ENCODE measurements at places on chromosomes 11 and 22.

DNA sequence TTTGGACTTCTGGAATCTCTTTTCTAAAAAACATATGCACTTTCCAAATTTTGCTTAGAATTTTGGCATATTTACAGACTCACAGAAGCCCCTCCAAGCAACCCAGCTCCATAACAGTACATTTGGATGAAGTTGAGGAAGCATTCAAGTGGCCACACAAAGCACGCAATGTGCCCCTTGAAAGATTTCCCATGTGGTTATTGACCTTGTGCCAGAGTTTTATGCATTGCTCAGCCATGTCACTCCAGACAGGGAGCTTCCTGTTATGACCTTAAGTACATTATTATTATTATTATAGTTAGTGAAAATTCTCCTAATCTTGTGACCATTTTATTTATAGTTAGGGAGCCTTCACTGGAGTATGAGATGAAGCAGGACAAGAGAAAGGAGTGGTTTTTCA is 35.0 kb upstream of the BDNF start:
- no peak for DNase-seq

DNA sequence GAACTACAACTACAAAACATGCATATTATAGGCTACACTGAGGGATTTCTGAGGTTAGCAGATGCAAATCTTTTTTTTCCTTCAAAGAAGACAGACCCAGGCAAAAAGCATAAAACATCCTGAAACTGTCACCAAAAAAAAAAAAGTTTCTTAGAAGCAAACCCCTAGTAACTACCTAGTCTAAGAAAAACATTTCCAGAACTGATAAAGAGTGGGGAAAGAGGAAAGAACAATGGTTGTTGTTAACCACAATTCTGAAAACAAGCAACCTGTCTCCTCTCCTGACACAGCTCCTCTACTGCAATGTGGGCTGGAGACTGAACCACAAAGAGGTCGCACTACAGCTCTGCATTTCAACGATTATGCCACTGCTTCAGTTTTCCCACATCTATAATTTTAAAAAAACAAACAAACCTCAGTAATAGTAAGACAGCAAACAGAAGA is 15.0 kb downstream of the DENND5A start:
- no peak for DNase-seq

DNA sequence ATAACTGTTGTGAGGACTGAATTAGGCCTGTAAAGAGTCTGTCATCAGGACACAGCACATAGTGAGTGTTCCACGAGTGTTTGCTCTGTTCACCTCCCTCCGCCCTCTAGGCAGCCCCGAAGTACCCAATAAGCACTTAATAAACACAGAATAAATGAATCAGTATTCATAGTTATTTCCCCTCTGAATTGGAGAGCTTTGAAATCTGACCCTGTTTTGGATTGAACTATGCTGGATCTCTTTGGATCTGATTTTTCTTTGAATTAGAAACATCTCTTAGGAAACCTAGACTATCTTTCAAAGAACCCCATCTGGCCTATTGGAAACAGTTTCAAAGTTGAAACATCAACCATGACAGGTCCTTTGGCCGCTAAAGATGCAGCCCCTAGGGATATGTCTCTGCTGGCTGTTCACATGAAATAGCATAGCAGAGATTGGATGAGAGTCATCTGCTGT is 615.5 kb downstream of the NTM start:
- no peak for DNase-seq

DNA sequence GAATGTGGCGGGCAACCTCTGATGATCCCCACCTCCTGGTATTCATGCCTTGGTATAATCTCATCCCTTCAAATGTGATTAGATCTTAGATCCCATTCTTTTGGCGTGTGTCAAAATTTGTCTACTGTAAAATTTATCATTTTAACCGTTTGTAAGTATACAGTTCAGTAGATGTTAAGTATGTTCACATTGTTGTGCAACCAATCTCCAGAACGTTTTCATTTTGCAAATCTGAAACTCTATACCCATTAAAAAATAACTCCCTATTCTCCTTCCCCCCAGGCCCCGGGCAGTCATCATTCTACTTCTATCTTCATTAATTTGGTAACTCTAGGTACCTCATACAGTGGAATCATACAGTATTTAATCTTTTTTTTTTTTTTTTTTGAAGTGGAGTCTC is 159.0 kb downstream of the LDLRAD3 start:
- no peak for DNase-seq

GRCh38 chr22:47987885-47988515 is 1225.5 kb downstream of the TBC1D22A start:
- DNase-seq: no peak

DNA sequence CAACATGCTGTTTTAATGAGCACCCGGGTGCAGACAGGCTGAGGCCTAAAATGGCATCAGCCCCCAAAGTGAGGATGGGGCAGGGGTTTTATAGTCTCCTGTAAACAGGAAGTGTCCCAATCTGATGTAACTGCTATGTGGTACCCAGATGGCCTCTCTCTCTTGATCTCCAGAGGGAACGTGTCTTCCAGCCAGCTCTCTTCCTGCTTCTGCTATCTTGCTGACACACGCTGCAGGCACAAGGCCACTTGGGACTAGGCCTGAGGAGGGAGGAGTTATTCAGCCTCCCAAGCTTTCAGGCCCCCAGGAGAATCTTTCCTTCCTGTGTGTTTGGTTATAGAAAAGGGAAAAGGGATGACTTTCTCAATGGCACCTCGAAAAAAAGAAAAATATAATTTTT is 11.4 kb upstream of the VSTM5 start:
- no peak for DNase-seq

- DNase-seq: no peak
Measured at GRCh38 chr11:124977006-124977405, 23.0 kb downstream of the CCDC15 start.

- DNase-seq: no peak
Measured at GRCh38 chr11:61911128-61911700, 6.2 kb downstream of the RAB3IL1 start.

GRCh38 chr11:34890089-34890488 is 26.1 kb downstream of the APIP start:
- no peak for DNase-seq

DNA sequence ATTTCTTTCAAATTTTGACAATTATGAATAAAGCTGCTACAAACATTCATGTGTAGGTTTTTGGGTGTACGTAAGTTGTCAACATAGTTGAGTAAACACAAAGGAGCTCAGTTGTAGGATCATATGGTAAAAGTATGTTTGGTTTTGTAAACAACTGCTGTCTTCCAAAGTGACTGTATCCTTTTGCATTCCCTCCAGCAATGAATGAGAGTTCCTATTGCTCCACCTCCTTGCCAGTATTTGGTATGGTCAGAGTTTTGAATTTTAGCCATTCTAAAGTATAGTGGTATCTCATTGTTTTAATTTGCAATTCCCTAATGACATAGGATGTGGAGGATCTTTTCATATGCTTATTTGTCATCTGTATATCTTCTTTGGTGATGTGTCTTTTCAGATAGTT is 28.0 kb upstream of the PHOX2A start:
- no peak for DNase-seq

GRCh38 chr11:114137838-114138237 is 78.3 kb downstream of the ZBTB16 start:
- no peak for DNase-seq

DNA sequence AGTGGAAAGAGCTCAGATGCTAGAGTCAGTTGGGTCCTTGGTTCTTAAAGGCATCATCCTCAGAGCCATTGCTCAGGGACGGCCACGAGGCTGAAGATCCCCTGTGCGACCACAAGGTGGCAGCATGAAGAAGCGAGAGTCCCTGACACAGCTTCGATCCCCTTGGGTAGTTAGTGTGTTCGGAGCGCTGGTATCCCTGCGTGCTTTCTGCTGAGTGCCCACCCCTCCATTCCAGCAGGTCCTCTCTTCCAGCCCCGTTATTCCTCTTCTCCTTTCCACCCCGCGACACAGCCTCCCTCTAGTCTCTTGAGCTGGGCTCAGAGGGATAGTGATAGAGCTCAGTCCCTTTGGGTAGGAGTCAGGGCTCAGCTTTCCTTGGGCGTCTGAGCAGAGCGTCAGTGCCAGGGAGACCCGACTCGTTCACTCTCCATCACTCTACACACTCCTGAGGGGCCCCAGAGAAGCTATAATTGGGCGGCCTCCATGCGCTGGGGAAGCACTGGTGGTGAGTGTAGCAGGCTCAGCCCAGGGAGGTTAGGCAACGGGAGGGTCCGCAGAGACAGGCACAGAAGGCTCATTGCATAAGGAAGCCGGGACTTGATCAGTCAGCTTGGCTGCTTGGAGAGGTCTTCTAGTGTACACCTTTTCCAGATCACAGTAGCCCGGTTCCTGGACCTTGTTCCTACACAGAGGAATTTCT is at the start of gene OR51D1:
TSS of gene OR51D1 (plus strand) at position 516 of the 700 bp plus-strand sequence. CDS start 2,314 bp downstream, outside the sequence.
- DNase-seq: peak; percentile 39

GRCh38 chr11:72722050-72722748 is 30.0 kb downstream of the ARAP1 start:
- DNase-seq: peak; percentile 92

- DNase-seq: no peak
Measured at GRCh38 chr11:34926831-34927132, 10.4 kb downstream of the PDHX start.

GRCh38 chr11:60847281-60847680 is 5.4 kb downstream of the CCDC86 start:
- no peak for DNase-seq

GRCh38 chr22:20957683-20958431 is 9.2 kb upstream of the AIFM3 start:
- peak; percentile 30 for DNase-seq

- DNase-seq: no peak
Measured at GRCh38 chr11:128553662-128554362, 33.5 kb downstream of the ETS1 start.

- no peak for DNase-seq
Measured at GRCh38 chr11:19079643-19080440, 19.3 kb upstream of the MRGPRX2 start.

GRCh38 chr22:32130464-32130863 is 28.6 kb downstream of the C22orf42 start:
- no peak for DNase-seq

- DNase-seq: no peak
Measured at GRCh38 chr22:32823024-32823730, 21.7 kb downstream of the TIMP3 start.

DNA sequence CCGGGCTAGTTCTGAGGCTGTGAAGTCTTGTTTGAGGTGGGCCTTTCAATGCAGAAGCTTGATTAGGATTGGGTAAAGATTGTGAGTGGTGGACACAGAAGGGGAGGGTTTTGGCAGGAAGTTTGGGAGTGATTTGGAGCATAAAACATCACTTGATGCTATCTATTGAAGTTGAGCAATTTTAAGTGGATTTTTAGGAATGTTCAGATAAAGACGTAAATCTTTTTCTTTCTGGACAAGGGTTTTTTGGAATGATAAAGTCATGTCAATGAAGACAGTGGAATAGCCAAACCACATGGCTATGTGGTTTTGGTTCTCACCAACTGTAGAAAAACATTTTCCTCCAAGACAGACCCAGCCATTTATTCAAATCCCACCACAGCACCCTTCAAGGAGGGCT is 111.2 kb upstream of the SNX19 start:
- DNase-seq: no peak

- no peak for DNase-seq
Measured at GRCh38 chr22:38989466-38989865, 7.3 kb downstream of the APOBEC3B start.

- no peak for DNase-seq
Measured at GRCh38 chr22:44473580-44473979, 24.5 kb downstream of the RTL6 start.

DNA sequence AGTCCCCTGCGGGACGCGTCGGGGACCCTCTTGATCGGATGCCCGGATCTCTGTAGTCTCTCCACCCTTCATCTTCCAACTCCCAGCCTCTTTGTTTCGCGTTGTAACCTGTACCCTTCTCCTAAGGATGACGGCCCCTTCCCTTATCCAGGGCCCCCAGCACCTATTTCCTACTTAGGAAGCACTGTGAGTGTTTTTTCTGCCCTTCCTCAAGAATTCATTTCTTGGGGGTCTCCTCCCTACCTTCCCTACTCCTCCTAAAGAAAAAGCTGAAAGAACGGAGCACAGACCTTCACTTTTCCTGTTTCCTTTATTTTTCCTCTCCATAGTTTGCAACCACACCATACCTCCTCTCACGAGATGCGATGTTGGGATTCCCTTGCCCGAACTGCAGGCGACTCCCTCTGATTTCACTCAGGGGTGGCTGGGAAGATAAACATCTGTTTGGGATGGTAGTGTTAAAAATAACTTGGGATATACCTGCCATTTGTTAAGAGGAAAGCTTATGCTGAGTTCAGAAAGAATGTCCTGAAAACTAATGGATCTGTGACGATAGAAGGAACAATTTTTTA is 593 bp downstream of the FAM118B start:
- DNase-seq: no peak

DNA sequence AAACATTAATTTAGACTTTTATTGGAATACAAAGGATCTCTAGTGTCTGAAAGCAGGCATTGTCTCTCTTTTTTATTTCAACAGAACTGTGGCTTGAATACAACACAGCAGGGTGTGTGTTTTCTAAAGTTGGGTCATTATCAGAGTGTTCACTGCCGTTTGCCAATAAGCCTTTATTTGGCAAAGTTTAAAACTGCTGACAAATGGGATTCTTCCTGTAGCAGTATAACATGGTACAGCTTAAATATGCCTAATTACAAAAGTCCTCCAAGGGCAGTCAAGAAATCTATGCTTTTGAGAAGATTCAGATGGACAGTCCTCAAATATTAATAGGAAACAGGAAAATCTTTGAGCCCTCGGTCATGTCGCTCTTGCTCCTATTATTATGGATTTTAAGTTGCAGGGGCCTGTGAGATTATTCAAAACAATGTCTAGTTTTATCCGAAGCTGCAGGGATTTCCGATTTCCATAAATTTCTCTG is 199.9 kb downstream of the MAML2 start:
- DNase-seq: no peak

DNA sequence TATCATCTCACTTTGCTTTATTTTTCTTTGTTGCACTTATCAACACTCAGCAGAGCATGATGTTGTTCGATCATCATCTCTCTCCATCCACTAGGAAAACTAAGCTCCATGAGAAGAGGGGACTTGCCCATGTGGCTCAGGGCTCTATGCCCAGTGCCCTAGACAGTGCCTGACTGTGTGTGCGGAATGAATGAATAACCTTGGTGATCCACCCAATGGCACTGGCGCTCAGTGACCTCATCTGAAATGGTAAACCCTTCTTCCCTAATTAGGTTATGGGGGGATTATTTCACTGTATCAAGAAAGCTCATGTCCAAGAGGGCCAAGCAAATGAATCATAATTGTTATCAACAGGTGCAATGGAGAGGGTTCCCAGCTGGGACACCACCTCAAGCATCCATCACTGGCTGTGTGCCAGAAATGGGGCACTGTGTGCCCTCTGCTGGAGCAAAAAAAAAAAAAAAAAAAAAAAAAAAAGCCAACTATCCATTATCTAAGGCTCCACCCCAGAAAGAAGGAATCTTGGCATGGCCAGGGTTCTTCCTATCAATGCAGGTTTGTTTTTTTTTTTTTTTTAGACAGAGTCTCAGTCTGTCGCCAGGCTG is 172.6 kb downstream of the LARGE1 start:
- DNase-seq: no peak

DNA sequence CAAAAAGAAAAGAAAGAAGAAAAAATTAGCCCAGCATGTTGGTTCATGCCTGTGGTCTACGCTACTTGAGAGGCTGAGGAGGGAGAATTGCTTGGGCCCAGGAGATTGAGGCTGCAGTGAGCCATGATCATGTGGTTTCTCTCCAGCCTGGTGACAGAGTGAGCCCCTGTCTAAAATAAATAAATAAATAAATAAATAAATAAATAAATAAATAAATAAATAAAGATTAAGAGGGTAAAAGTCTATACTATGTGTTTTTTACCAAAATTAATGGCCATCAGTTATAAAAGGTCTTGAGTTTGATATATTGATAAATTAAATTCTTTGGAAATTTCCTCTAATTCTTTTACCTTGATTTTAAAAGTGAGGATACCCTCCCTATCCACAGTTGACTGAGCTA is 25.2 kb upstream of the DEPDC7 start:
- DNase-seq: no peak

All from CD14-positive monocyte (primary cell).